ENCODE measurements at places on chromosomes 13 and 19. TPM values are rescaled to one million over a fixed set of nuclear protein-coding genes. Genes with fewer than 3 reads are reported as not detected.

SIGLEC12 gene
- 0.66 TPM for total RNA-seq

- no peak for DNase-seq
Measured at GRCh38 chr19:23222998-23223652, 27.1 kb downstream of the ZNF724 start.

GRCh38 chr19:11279505-11280236 is 16.3 kb upstream of the TSPAN16 start:
- DNase-seq = no peak

DNA sequence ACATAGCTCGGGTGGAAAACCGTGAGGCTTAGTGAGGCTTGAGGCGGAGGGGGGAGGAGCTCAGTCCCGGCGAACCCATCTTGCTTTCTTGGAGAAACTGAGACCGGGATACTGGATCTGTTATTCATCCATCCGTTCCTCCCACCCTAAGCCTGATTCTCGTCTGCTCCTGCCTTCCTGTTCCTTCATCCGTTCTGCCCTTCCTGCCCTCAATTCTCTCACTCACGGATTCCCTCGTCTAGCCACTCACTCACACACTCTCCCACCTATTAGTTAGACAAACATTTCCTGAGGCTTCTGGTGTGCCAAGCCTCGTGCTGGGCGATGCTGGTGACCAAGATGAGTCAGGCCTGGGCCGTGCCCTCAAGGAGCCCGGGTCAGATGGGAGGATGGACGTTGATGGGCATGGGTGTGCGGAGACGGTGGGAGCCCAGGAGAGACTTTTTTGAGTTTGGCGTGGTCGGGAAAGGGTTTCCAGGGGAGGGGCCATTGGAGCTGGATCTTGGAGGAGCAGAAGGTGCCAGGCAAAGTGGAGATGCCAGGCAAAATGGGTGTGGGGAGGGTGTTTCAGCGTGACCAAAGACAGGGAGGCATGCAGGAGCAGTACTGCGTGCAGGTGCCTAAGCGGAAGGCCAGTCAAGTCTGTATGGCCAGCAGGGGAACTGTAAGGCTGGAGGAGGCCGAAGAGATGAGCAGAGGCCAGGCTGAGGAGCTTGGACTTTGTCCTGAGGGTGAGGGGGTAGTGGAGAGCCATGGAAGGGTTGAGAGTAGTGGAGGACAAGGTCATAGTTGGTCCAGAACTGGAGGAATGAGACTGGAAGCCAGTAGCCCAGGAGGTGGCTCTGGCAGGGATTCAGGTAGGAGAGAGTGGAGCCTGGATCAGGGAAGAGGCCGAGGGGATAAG is 7.4 kb upstream of the CNFN start:
- DNase-seq = no peak

- DNase-seq = no peak
Measured at GRCh38 chr13:29284726-29285125, 310.8 kb downstream of the SLC7A1 start.

DNA sequence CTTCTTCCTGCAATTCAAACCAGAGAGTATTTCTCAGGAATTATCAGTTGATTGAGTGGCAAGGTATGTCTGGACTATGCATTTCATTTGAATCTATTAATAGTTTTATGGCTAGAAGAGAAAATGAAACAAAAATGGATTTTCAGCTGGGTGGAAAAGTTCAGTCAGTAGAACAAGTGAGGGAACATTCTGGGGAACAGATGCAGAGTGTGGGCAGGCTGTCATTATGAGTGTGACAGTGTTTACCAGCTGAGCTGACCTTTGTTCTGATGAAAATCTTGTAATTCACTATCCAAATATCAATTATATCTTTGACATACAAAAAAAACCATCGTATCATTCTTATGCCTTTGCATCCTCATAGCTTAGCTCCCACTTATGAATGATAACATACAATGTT is 2.6 kb upstream of the CLC start:
- no peak for DNase-seq

- no peak for DNase-seq
Measured at GRCh38 chr13:44210525-44210924, 163.1 kb upstream of the SERP2 start.

GRCh38 chr19:38648769-38649304 is 1.4 kb downstream of the ACTN4 start:
- peak; percentile 43 for DNase-seq

- no peak for DNase-seq
Measured at GRCh38 chr19:43781630-43782310, 997 bp upstream of the KCNN4 start.

- DNase-seq = no peak
Measured at GRCh38 chr13:55302568-55302967, 1838.2 kb upstream of the PRR20A start.

HOMER3 gene
- total RNA-seq = 34.3 TPM
